ENCODE measurements at places on chromosomes 3 and 15.

- DNase-seq, result peak; percentile 75
Measured at GRCh38 chr15:101088788-101089578, 162.9 kb downstream of the CHSY1 start.

DNA sequence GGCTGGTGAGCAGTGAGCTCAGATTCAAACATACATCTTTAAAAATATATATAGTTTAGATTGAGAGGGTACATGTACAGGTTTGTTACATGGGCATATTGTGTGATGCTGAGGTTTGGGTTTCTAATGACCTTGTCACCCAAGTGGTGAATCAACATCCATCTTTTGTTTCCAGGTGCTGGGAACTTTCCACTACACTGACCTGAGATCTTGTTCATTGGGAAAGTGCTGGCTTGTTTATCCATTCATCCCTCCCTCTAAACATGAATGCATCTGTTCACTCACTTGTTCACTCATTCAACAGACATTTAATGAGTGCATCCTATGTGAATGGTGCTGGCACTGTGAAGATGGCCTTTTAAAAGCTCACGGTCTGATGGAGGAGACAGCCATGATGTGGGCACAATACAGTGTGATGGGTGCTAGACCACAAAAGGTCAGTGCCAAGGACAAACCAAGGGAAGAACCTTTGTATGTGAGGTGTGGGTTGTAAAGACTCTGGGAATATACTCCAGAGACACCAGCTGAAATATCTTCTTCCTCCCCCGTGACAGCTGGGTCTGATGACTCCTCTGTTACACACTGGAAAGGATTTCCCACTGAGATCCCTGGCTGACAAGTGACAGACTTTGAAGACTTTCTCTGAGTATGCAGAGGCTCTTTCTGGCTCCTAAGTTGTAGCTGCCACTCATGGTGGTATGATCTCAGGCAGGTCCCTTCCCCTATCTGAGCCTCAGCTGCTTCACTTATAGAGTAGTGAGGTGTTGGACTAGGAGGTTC is 16.2 kb upstream of the ITGA11 start:
- no peak for DNase-seq

DNA sequence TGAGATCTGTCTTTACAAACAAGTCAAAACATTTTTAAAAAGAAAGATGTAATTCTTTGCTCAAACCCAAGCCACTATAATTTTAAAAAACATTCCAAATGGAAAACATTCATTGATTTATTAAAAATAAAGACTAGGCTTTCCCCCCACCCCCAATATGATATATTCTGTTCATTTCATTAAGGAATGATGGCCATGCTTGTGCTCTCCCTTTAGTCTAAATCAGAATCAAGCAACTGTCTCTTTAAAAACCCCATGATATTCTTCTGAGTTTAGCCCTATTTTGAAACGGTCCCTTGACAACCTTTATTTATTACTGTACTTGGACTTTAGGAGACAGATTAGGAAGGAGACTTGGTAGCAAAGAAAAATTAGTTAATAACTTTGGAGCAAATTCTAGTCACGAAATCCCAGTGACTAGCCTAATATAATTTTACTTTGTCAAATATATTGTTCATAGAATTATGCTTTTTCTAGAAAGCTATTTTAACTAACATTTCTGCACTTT is 38.4 kb downstream of the TSC22D2 start:
- DNase-seq, result no peak

GRCh38 chr3:139988472-139989156 is 53.6 kb downstream of the CLSTN2 start:
- no peak for DNase-seq

GRCh38 chr3:28294667-28295413 is 53.4 kb downstream of the CMC1 start:
- no peak for DNase-seq

DNA sequence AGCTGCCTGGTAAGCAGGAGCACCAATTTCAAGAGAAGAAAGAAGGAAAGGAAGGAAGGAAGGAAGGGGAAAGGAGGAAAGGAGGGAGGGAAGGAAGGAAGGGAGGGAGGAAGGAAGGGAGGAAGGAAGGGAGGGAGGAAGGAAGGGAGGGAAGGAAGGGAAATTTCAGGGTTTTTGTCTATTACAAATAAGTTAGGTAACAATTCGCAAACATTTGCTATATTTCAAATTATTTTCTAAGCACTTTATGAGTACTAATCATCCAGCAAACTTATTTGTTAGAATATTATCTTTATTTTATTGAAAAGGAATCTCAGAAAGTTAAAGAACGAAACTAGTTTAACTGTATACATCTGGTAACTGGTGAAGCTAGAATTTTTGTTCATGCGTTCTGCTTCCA is 921.7 kb downstream of the TBL1XR1 start:
- DNase-seq, result no peak

DNA sequence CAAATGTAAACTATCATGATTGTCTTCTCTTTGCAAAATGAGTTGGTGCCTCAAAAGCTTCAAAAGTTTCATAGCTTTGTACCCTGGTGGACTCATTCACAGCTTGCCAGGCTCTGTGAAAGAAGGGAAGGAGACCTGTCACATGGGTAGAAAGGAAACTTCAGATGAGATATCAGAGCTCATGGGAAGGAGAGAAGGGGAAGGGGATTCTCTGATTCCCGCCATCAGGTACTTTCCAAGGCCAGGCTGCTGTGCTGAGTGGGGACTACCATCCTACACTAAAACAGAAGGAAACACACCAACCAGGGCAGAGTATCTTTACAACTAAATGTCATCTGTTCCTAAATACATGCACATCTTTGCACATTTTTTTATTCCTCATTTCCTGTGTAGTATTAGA is 9.2 kb downstream of the ILDR1 start:
- no peak for DNase-seq

- peak; percentile 35 for DNase-seq
Measured at GRCh38 chr15:63322541-63322940, 45.1 kb downstream of the APH1B start.

- no peak for DNase-seq
Measured at GRCh38 chr3:59186725-59187124, 136.9 kb upstream of the CFAP20DC start.

All from NCI-H1105 (cell line).